ENCODE measurements at places on chromosomes 12 and 14.

DNA sequence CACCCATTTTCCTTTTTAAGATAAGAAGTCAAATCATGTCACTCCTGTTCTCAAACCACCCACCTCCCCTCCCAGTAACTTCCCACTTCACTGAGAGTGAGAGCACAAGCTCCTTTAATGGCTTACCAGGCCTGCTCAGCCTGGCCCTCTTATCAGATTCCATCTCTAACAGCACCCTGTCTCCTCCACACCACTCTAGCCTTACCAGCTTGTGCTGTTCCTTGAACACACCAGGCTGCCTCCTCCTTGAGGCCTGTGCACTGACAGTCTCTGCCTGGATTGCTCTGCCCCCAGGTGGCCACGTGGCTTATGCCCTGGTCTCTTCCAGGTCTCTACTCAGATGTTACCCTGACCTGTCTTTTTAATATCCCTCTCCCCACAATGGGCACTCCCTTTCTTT lies 40.1 kb upstream of the EVL start:
- no peak for DNase-seq

- no peak for DNase-seq
Observed at GRCh38 chr12:44655846-44656245, 220.3 kb downstream of the NELL2 start.

DNA sequence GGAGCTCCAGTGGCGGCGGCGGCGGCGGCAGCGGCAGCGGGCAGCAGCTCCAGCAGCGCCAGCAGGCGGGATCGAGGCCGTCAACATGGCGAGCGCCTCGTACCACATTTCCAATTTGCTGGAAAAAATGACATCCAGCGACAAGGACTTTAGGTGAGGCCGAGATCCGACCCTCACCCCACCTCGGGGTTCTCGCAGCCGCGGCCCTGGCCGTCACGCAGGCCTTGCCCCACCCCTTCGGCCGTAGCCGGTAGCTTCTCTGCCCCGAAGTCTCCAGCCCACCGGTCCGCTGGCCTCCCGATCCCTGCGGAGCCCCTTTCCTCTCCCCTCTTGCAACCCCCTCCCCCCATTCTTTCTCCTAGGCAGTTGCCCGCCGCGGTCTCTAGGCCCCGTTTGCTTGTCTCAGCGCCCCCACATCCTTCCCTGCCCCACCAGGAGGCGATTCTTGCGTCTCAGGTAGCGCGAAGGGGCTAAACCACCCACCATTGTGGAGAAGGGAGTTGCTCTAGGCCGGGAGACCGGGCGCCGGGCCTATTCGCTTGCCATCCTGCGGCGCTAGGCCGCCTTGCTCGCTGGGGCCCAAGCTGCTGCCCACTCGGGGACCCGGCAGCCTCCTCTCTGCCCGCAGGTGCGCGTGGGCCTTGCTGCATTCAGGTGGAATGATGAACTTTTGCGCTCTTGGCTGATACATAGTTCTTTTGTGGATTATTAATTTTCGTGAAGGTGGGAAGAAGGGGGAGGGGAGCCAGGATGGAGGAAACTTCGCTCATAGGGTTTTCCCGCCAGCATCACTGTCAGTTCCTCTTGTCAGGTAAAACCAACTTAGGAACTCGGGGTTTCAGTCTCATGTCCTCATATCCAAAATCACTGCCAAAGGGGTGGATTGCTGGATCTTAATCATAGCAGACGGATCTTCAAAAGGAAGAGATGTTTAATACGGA lies 745 bp downstream of the CAND1 start:
- peak; percentile 80 for DNase-seq

DNA sequence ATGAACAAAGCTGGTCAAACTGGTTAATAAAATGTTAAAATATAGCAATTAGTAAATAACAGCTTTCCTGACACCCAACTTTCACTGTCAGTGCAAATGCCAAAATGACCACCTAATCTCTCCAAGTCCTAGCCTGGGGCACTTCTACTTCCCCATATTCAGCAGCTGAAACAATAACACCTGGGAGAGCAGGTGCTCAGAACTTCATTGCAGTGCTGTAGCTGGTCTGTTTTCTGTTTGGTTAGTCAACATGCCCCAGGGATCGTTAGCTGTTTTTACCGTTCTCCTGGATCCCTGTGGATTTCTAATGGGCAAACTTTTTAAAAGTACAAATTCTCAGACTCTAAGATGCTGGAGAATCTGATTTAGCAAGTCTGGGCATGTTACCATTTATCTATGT lies 759.7 kb downstream of the GALC start:
- DNase-seq = no peak

DNA sequence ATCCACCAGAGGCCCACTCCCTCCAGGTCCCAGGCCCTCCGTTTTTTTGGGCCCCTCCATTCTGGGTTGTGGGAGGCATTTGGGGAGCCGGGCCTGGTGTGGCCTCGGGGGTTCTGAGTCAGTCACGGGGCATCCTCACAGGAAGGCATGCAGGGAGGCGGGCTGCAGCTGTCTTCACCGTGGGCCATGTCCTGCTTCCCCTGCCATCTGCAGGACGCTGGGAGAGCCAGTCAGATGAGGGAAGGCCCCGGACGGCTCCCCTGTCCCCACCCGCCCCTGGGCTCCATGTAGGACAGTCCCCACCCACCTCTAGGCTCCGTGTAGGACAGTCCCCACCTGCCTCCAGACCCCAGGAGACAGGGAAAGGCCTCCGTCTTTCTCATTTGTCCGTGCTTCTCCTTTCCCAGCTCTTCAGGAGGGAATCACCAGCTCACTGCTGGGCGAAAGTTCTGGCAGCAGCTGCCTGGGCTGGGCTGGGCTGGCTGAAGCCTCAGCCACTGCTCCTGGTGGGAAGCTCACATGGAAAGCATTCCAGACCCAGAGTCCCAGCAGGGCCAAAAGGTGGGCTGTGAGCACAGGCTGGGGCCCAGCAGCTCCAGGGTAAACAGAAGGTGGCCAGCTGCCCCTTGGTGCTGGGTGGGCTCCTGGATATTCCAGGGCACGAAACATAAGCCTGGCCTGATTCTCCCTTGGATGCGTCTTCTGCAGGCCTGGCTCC lies 217.8 kb downstream of the KIF26A start:
- peak; percentile 65 for DNase-seq

- DNase-seq = no peak
Observed at GRCh38 chr12:101564912-101565311, 29.9 kb upstream of the MYBPC1 start.

DNA sequence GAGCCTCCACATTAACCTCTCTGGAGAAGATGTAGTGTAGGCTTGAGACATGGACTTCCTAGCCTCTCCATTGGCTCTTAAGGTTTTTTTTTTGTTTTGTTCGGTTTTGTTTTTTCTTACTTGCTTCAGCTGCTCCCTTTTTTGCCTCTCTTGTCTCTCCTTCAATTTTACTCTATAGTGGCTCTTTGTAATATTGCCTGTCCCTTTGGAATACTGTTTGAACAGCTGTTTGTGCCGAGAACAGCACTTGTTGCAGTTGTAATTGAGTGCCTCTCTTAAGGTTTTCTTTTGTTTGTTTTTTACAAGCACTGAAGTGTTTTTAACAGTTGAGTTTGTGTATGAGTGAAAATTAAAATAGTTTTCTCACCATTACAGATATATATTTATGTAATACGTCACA lies 567.7 kb downstream of the LRFN5 start:
- no peak for DNase-seq

- no peak for DNase-seq
Observed at GRCh38 chr14:39731912-39732311, 299.7 kb upstream of the FBXO33 start.
